ENCODE measurements at places on chromosomes 1 and 21. TPM values are rescaled to one million over a fixed set of nuclear protein-coding genes. Genes with fewer than 3 reads are reported as not detected.

Gene PRR9
- 8.2 TPM for total RNA-seq

Gene RUNX3
- total RNA-seq = 0.72 TPM

Gene TRIM46
- total RNA-seq = 1.9 TPM

Gene CRNN
- 0.72 TPM for total RNA-seq

DNA sequence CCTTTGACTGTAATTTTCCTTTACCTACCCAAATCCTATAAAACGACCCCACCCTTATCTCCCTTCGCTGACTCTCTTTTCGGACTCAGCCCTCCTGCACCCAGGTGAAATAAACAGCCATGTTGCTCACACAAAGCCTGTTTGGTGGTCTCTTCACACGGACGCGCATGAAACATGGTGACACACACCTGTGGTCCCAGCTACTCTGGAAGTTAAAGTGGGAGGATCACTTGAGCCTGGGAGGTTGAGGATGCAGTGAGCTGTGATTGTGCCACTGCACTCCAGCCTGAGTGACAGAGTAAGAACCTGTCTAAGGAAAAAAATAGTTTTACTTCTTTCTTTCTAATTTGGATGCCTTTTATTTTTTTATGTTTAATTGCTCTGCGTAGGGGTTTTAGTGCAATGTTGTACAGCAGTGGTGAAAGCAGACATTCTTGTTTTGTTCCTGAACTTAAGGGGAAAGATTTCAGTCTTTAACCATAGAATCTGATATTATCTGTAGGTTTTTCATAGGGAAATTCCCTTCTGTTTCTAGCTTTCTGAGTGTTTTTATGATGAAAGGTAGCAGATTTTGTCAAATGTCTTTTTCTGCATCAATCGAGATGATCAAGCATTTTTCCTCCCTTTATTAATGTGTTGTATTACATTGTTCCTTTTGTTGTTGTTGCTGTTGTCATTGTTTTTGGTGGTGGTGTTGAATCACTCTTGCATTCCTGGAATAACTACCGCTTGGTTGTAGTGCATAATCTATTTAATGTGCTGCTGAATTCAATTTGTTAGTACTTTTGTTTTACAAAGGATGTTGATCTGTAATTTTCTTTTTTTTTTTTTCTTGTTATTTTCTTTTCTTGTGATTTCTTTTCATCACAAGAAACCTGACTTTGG lies 497.4 kb downstream of the DISC1 start:
- no peak for DNase-seq

DNA sequence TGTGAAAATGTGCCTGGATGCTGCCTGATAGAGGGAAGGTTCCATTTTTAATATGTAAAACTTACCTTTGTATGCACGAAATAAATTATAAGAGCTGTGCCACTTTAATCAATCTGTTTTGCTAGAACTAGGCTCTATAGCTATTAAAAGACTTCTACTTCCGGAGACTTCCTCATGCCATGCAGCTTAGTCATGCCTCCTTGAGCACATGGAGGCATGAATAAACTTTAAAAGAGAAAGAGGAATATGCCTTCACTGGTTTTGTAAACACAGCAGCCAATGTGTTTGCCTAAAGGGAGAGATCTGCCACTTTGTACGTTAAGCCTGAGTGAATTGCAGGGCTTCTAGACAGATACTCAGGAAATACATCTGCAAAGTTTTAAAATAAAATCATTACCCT lies 604.6 kb downstream of the LRRIQ3 start:
- peak; percentile 84 for DNase-seq

DNA sequence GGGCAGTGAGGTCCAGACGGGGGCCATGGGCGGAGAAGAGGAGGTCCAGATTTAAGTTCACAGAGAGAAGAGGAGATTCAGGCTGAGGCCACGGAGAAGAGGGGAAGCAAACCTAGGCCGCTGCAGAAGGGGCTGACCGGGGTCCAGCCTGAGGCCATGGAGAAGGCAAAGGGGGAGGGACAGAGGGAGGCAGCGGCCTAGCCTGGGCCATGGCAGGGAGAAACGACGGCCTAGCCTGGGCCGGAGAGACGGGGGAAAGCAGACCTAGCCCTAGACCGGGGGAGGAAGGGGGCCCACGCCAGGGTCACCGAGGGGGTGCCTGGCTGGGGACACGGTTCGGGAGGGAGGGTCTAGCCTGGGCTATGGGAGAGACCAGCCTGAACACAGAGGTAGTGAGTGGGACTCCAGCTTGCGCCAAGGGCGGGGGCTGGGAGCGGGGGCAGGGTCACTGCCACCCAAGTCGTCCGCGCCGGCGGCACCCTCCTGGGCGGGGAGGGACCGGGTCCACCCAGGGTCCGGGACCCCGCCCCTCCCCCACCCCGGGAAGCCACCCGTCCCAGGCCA lies 459 bp downstream of the CAPZB start:
- peak; percentile 35 for DNase-seq

DNA sequence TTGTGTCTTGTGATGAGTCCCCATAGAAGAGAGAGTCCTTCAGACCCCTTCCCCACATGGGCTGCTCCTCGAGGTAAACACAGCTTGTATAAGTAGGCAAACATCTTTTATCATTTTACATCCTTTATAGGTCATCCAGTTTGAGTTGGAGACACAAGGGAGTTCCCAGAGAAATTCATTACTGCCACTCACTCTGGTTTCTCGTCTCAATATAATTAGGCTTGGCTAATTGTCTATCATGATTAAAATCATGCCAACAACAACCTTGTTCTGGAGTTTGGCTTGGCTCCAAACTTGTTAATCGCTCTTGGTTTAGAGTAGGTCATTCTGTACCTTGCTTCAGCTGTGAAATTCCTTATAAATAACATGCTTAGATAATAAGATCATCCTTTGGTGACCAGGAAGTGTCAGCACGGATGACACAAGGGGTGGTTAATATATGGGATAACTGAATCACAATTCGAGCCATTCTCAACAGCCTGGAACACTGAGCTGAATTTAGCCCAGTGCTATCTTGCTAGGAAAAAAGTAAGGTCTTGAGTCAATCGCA lies 70.7 kb upstream of the DAB1 start:
- DNase-seq = no peak

GRCh38 chr21:45636951-45637646 lies 6.4 kb upstream of the PCBP3 start:
- no peak for DNase-seq

GRCh38 chr1:237384213-237384612 lies 342.2 kb downstream of the RYR2 start:
- DNase-seq = peak; percentile 54

DNA sequence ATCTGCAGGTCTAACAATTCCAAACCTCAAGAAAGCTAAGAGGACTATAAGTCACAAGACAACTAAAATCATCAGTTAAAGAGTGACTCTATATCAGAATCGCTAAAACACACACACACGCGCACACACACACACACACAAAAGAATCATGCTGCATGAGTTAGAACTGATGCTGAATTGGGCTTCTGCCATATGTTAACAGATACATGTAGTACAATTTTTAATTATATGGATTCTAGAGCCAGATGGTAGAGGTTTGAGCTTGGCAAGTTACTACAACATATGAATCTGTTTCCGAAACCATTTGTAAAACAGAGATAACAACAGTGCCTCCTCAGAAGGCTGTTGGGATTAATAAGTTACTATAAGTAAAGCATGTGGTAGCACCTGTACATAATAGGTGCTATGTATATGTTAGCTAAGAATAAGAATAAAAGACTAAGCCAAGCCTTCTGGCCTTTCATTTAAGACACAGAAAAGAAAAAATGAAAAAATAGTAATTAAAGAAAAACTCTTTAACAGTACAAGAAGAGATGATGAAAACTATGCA lies 17.9 kb downstream of the EPRS1 start:
- DNase-seq = no peak

DNA sequence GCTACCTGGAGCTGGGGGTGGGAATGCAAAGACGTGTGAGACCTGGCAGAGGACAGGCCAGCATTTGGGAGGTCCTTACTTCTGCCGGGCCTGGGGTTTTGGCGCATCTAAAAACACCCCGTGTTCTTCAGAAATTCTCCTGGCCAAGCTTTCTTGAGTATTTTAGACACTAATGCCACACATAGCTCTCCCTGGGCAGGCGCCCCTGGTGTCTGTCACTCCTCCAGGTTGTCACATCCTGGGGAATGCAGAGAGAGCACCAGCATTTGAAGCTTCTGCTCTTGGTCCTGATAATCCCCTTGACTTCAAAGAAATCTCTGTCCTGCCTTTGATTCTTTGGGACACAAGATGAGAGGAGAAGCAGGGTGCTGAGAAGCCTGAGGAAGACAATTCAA lies 6.0 kb downstream of the CAPN9 start:
- DNase-seq = no peak

DNA sequence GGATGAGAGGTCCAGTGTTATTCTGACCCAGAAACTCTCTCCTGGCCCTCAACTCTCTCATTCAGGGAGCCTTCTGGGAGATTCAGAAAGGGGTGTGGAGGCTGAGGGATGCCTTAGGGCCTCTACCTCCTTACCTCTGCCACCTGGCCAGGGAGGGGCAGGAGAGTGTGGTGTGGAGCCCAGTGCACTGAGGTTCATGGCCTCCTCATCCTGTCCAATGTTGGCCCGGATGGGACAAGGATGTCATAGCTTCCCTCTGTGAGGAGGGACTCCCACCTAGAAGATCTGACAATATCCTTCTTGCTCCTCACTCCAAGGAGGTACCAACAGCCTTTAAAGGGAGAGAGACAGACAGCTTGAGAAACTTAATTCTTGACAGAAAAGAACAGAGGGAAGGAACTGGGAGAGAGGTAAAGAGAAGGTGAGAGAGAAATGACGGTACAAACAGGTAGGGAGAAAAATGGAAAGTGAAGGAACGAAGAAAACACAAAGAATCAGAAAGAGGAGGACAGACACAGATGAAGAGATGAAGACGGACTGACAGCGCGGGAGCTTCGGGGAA lies 779 bp downstream of the BEND5 start:
- DNase-seq = no peak

- DNase-seq = no peak
Observed at GRCh38 chr1:234123867-234124266, 219.4 kb downstream of the SLC35F3 start.

GRCh38 chr1:165057956-165058355 lies 298.6 kb downstream of the LMX1A start:
- no peak for DNase-seq

DNA sequence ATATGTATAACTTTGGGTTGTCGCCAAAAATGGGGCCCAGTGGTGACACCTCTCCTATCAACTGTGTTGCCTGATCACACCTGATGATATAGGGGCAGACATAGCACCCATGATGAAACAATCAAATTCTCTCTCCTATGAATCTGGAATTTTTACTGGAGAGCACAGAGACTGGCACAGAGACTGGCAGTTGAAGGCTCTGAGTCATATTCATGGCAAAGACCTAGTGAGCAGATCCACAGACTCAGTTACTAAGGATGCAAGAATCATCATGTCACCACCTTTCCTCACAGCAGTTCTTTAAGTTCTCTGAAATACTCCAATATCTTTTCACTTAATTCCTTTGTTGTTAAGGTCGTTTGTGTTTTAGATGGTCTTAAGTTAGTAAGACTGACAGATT lies 60.0 kb downstream of the APCS start:
- DNase-seq = no peak

DNA sequence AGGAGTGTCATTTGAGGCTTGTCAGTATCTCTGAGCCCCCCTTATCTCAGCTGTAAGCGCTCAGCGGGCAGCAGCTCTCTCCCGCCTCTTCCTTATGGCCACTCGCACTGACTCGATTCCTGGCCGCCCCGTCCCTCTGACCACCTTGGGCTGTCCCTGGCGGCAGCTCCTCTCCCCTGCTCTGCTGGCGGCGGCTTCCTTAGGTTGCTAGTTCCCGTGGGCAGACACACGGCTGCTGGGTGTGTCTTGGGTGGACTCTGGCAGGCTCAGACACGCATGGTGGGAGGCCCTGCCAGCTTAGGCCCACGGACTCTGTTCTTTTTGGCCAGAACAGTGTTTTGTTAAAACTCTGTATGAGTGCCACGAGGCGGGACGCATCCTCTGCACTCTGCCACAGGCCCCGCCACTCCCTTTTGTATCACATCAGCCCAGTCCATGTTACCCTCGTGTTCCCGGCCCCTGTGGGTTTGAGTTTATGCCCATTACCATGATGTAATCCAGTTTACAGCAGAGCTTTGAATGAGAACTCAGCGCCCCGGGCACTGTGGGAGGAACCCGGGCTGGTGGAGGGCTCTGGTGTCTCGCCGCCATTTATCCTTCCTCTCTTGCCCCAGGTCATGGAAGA lies 45.9 kb downstream of the COQ8A start:
- peak; percentile 22 for DNase-seq

- no peak for DNase-seq
Observed at GRCh38 chr1:220750131-220750515, 2.0 kb downstream of the MTARC2 start.

- DNase-seq = no peak
Observed at GRCh38 chr1:203523667-203524066, 29.7 kb downstream of the OPTC start.

DNA sequence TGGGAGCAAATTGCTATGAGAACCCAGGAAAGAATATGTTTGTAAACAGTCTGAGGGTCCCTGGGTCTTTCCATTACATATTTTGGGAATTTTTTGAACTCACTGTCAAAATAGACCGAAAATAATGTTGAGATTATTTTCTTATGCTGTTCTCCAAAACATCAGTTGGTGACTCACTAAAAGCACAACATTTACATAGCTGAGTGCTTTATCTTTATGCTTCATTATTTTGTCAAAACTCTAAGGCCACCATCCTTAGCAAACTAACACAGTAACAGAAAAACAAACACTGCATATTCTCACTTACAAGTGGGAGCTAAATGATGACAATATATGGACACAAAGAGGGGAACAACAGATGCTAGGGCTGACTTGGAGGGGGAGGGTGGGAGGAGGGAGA lies 459.3 kb downstream of the ADGRL2 start:
- DNase-seq = no peak

DNA sequence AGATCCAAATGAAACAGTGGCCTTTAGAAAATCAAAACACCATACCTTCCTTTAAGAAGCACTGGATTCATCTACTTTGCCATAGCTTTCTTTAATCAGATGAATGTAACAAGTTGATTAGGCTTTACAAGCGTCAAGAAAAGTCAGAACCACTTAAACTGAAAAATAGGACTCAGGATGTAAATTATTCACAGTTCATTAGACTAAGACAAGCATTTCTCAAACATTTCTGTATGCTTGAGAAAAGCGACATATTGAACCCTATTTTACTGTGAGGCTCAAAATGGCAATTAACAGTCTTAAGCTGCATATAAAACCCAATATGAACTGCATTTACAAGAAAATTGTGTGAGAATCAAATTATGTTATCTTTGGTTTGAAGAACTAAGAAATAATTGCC lies 256.7 kb upstream of the SNX7 start:
- DNase-seq = no peak

Data from umbilical cord (tissue), 2 donors.